Left lobe of liver (tissue), 2 donors: ENCODE measurements at places on chromosomes 2 and 18. TPM values are rescaled to one million over a fixed set of nuclear protein-coding genes. Genes with fewer than 3 reads are reported as not detected.

The INPP5D gene
- 5.0 TPM for total RNA-seq

GRCh38 chr2:7014174-7014640 lies 97.0 kb downstream of the RNF144A start:
- DNase-seq: no peak

The ANKRD36 gene
- total RNA-seq: 2.8 TPM

DNA sequence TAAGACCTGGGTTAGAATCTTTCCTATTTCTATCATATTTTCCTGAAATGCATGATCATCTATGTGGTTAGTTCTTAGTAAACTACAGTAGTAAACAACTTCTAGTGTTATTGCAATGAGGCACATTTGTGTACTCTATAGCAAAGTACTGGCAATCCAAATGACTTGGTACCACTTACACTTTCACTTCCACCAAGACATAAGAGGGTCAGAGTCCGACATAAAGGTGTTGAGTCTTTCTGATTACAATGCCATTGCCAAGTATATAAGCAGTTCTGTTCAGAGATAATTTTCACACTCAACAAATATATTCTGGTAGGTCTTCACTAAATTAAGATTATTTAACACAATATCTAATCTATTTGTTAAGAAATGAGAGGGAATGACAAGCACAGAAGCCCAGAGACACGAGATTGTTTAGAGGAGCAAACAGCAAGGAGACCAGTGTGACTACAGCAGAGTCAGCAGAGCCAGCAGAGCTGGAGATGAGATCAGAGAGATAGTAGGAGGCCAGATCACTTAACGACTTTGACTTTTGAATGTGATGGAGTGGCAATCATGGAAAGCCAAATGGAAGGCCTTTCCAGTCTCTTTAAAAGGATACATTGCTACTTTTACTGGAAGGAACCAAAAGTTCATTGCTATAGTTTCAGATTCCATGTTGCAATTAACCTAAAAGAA lies 27.5 kb downstream of the SOS1 start:
- DNase-seq: no peak

DNA sequence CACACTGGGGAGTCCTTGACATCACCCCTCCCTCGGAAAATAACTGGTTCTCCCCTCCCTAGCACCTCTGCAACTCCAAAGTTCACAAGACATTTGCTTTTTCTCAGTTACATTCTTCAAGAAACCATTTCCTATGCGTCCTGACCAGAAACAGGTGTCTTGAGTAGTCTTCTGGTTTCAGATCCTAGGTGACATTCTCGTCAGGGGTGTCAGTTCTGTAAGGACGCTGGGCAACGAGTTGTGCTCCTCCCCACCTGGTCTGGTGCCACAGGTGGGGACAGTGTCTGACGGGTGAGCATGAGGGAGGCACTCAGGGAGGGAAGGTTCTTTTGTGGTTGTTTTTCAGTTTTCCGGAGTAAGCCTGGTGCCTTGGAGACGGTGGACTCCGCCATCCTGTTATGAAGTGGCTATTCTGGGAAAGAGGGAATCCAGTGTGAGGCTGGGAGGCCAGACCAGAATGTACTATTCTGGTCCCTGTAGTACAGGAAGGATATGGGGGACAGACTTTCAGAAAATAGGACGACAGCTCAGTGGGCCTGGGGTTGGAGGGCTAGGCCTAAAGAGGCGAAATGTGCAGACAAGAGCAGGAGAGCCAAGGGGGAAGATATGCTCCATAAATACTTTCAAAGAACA lies 50.6 kb downstream of the EPAS1 start:
- no peak for DNase-seq

The LCT gene
- total RNA-seq: not detected

- DNase-seq: no peak
Measured at GRCh38 chr18:28735731-28736130, 558.8 kb upstream of the CDH2 start.
